ENCODE measurements at places on chromosomes 1 and 21. TPM values are rescaled to one million over a fixed set of nuclear protein-coding genes. Genes with fewer than 3 reads are reported as not detected.
A peak's percentile ranks its signal among the peaks of the same experiment; 100 is the strongest.

The ST6GALNAC3 gene
- 29.9 TPM for total RNA-seq

The CA14 gene
- total RNA-seq, result 33.7 TPM

GRCh38 chr1:202143768-202144401 is 652 bp downstream of the ARL8A start:
- no peak for DNase-seq

DNA sequence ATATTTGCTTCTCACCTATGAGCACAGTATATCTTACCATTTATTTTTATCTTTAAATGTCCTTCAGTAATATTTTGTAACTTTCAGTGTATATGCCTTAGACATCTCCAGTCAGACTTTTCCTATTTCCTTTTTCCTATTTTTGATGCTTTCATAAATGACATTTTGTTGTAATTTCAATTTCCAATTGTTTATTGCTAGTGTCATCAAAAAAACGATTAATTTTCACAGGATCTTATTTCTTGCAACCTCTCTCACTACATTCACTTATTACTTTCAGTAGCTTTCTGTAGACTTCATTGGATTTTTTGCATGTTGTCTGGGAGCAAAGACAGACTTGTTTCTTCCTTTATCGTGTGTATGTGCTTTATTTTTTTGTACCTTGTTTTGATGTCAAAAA is 602.4 kb downstream of the AJAP1 start:
- DNase-seq, result no peak

- peak; percentile 58 for DNase-seq
These were observed at the start of gene RPE65 for GRCh38 chr1:68449901-68450300. RPE65 (minus strand) TSS chr1:68449954; CDS start chr1:68449905, 49 bp downstream.

- no peak for DNase-seq
These were observed 106.6 kb downstream of the TNNI3K start for GRCh38 chr1:74341702-74342339.

GRCh38 chr1:150558761-150559655 is 9.8 kb downstream of the ADAMTSL4 start:
- DNase-seq, result no peak

The DCAF8 gene
- 128 TPM for total RNA-seq

The RGS7 gene
- 9.5 TPM for total RNA-seq

GRCh38 chr1:180530501-180530900 is 28.1 kb upstream of the ACBD6 start:
- no peak for DNase-seq

GRCh38 chr1:56376188-56376984 is 203.0 kb downstream of the PLPP3 start:
- DNase-seq, result peak; percentile 79

DNA sequence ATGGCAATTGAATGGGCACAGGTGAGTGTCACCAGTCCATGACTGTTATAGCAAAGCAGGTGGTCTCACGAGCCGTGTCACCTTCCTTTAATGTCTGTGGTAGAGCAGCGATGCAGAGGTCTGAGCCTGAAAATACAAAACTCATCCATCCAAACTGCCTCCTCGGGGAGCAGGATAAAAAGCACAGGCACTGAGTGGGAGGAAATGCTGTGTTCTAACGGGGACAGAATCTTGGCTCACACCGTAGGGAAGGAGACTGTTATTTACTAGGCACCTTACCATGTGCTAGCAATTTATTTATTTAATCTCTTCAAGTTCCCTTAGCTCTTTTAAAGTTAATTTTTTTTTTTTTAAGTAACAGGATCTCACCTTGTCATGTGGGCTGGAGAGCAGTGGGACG is 1.2 kb downstream of the ASCL5 start:
- no peak for DNase-seq

DNA sequence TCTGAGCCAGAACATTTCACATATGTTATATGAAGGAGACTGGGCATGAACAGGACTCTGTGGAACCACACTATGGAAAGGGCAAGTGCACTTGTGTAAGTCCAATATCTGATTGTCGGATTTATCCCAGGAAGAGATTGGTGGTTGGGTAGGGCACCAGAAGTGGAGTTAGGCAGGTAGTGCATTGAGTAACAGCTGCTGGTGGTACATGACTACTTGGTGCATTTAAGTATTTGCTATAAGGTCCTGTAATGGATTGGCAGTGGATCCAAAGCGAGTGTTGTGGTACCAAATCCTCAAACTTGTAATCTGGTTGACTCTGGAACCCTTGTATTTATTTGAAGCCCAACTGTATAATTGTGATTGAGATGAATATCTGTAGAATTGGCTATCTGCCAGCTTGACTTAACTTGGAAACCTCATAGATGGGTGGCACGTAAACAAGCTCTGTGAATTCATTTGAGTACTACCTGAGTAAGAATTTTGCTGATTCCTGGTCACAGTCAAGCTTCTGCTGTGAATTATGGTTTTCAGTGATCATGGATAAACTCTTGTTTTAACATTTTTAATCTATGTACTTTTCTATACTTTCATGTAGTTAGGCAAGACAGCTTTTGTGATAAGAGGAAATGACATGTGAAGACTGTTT is 21.1 kb downstream of the UBAP2L start:
- DNase-seq, result no peak

DNA sequence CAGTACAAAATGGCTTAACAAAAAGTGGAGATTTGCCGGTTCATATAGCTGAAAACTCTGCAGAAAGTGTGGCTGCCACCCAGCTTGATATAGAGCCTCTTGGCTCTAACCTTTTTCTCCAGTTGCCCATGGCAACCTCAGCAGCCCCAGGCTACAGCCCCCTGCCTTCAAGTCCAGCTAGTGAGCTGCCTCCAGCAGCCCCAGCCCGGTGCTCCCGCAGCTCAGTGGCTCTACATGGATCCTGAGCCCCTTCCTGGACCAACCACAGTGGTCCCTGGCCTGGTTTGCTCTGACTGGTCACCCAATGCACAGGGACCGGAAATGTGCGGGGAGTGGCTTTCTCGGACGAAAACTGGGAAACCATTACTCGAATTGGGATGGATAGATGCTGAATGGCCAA is 13.3 kb upstream of the ATF3 start:
- peak; percentile 27 for DNase-seq

DNA sequence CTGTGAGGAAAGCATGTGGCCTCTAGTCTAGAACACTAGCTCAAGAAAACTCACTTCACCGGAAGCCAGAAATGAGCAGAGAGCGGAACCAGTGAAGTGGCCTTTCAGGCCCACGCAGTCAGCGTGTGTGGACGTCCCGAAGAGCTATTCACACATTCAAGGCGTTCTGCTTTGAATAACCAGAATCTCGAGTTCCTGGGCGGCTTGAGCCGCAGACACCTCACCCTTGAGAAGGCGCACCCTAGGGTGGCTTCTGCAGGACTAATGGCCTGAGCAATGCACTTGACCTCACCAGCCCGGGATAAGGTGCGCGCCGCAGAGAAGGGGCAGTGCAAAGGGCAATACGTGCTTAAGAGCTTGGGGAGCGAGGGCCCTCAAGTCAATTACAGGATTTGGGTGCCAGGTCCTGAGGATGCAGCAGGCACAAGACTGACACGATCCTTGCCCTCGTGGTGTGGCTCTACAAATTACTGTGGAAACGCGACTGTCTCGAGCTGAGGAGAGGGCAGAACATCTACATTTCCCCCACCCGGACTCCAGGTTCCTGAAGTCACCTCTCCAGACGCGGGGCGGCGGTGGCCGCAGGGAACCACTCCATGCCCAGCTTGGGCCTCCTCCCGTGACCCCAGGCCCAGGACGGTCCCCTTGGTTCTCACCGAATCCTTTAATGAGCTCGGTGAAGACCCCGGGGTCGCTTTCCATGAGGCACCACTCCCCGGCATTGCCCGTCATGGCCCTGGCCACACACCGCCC is 455 bp downstream of the UCHL5 start:
- peak; percentile 9 for DNase-seq

GRCh38 chr1:244319283-244320132 is 132.2 kb downstream of the ADSS2 start:
- no peak for DNase-seq

DNA sequence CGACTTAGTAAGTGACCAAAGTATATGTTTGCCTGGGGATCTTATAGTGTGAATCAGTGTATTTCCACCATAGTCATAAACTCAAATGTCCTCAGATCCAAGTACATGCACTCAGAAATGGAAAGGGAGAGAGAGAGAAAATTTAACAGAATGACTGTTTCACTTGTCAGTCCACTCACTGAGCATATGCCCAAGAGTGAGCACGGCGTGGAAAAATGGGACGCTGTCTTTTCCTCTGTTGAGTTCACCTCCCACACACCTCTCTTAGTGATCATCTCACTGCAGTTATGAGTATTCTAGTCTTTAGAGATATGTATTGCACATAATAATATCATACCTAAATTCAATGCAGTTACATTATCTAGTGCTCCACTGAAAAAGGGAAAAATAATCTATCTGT is 156.8 kb upstream of the PRMT6 start:
- DNase-seq, result no peak

DNA sequence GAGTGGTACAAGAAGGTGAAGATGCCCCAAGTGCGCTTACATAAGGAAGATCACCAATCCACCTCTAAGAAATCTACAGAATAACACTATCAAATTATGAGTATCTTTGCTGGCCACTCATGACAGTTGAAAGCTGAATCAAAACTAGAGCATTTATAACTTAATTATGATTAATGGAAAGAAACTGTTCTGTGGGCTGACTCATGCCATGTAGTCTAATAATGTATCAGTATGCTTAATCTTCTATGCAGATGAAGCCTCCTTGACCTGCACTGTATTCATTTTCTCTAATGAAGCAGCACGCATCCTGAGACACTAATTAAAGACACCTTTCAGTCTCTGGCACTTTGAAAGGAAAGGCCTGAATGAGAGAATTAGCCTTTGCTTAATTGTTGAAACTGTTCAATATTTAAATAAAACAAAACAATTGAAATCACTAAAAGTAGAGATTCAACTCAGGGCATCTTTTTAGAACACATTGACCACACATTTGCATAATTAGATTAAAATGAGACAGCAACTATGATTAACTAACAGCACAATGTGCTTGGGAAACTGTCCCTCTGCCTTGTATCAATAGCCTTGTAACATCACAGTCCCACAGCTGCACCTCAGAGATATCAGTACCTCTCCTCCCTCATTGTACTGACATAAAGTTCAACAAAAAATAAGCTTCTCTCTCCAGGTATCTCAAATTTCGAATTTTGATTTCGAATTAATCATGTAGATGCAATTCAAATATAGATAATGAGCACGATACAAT is 105.6 kb downstream of the NTPCR start:
- DNase-seq, result no peak

GRCh38 chr1:206635978-206636345 is 626 bp downstream of the DYRK3 start:
- no peak for DNase-seq

- DNase-seq, result no peak
These were observed 7.4 kb upstream of the INKA2 start for GRCh38 chr1:111746614-111746999.

GRCh38 chr1:160045653-160046052 is 13.9 kb upstream of the PIGM start:
- DNase-seq, result no peak

The CHRNB2 gene
- total RNA-seq, result 5.8 TPM

The CFAP141 gene
- 0.66 TPM for total RNA-seq

The MANEAL gene
- 15.0 TPM for total RNA-seq

DNA sequence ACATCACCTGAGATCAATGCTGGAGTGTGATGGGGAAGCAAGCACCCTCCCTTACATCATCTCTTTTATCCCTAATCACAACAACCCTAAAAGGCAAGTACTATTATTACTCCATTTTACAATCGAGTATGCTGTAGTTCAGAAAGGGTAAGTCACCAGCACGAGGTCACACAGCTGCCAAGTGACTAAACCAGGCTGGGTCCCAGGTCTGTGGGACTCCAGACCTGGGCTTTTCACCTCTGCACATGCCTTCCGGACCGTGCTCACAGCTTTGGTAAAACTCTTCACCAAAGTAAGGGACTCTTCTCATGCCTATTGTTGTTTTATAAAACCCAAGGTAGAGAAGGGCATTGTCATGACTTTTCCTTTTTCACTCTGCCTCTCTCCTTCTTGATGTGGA is 130.9 kb downstream of the DMRTB1 start:
- no peak for DNase-seq

GRCh38 chr1:211831558-211832323 is 1.2 kb upstream of the LPGAT1 start:
- DNase-seq, result no peak

GRCh38 chr1:27602462-27603308 is 1.3 kb downstream of the AHDC1 start:
- peak; percentile 66 for DNase-seq

DNA sequence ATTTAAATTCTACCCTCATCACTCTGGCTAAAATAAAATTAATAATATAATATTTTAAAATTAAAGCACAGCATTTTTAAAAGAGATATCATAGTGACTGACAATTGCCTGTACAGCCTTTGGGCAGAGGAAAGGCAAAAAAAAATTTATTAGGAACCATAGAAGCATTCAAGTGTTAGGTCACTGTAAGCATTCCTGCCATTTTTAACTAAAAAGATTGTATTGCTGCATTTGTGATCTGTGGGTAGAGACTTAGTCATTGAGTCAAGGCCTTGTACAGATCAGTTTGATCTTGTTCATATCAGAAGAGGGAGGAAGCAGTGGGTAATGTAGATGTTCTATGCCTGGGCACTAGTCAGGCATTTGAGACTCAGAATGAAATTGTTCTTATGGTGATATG is 109.9 kb downstream of the LYPLAL1 start:
- no peak for DNase-seq

The VHLL gene
- total RNA-seq, result not detected

DNA sequence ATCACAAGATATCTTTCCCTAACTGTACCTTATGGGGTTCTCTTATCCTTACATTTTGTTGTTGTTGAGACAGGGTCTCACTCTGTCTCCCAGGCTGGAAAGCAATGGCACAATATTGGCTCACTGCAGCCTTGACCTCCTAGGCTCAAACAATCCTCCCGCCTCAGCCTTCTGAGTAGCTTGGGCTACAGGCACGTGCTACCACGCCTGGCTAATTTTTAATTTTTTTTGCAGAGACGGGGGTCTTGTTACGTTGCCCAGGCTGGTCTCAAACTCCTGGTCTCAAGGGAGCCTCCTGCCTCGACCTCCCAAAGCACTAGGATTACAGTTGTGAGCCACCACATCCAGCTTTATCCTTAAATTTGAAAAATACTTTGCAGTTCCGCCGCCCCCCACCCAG is 10.4 kb downstream of the RERE start:
- no peak for DNase-seq

GRCh38 chr1:32817815-32818786 is 648 bp downstream of the S100PBP start:
- DNase-seq, result no peak

- no peak for DNase-seq
These were observed 122.7 kb downstream of the FASLG start for GRCh38 chr1:172781513-172782140.

GRCh38 chr1:170377440-170377839 is 154.5 kb upstream of the GORAB start:
- DNase-seq, result no peak

- DNase-seq, result no peak
These were observed 10.1 kb downstream of the EXTL1 start for GRCh38 chr1:26031611-26032220.

DNA sequence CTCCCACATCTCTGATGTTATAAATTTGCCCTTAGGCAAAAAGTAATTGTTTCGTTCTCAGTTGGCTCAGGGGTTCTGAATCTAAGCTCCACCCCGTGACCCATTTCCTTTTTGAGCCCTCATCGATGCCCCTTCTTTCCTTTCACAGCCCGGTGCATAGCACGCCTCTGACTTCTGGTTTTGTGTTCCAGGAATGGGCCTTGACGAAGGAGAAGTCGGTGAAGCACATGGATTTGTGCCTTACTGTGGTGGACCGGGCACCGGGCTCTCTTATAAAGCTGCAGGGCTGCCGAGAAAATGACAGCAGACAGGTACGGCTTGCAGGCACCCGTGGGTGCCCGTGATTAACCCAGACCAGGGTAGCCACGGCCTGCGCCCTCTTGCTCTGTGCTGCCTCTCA is 151.9 kb downstream of the PGBD5 start:
- DNase-seq, result no peak

GRCh38 chr1:172343240-172344160 is 77.0 kb upstream of the C1orf105 start:
- no peak for DNase-seq

The S100A16 gene
- total RNA-seq, result 46.0 TPM

All from spinal cord (tissue), 10 donors.